NCI-H748 treated with DMSO at 0.1 percent for 48 hours (cell line): ENCODE measurements at places on chromosomes 7 and 10.

DNA sequence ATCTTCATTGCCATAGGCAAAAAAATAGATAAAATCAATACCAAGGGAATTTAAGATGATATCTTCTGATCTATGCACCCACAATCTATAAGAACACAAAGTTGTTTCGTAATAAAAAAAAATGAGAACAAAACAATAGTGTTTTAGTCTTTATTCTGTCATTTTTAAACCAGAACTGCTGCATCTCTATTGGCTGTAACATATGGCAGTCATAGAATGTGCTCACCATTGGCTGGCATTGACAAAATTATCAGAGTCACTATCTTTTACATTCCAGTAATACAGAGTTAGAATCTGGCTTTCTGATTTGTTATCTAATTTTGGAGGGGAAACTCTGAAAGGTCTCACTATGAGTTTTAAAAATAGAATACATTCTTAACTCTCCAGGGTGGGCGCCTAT is 138.6 kb upstream of the CCDC6 start:
- no peak for DNase-seq

GRCh38 chr7:43242628-43243255 is 130.3 kb downstream of the HECW1 start:
- no peak for DNase-seq

DNA sequence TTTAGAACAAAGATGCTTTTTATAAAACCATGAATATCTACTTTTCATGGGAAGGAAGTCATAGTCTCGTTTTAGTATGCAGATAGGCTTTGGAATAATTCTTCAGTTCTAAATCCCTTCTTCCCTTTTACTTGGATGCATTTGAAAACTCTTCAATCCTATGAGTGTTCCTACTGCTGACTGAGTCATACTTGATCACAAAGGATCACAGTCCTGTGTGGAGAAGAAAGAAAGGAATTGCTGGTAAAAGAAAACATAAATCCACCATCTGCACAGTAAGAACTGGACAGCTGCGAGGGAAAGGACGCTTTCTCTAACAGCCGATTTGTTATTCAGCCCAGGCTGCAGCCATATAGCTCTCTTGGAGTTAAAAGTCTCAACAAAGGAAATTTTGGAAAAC is 209.9 kb downstream of the SEMA3E start:
- no peak for DNase-seq

DNA sequence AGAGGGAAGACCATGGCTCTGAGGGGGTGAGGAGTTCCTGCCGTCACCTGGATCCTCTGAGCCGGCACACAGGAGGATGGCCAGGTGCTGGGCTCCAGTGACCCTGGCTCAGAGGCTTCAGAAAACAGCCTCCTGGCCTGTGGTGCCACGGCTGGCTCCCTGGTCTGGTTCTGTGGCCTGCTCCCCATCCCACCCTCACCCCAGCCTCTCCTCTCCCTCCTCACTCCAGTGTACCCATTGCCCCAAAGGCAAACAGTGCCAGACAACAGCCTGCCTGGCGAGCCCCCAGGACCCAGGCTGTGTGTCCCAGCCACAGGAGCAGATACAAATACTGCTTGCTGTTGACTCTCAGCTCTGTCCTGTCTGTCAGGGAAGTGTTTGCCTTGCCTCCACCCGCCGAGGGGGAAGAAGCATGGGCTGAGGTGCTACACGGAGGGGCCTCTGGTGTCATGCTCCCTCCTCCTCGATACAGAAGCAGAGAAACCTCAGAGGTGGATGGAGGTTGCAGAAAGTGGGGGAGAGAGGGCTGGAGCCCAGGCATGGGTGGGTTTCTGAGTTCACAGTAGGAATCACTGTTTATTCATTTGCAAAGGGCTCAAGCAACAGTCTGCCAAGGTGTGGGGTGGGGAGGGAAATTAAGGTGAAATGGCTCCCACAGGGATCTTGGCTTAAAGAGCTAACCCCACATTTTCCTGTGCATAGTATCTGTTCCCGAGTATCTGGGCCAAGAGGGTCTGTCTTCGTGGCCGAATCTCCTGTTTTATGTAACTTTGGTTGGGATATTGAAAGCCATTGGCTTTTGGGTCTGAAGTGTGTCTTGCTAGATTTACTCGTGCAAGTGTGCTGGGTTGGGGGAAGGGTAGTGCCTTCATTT is 5.5 kb downstream of the ADRA2A start:
- DNase-seq, result no peak

GRCh38 chr10:108901781-108902618 is 1021.3 kb downstream of the XPNPEP1 start:
- DNase-seq, result no peak

DNA sequence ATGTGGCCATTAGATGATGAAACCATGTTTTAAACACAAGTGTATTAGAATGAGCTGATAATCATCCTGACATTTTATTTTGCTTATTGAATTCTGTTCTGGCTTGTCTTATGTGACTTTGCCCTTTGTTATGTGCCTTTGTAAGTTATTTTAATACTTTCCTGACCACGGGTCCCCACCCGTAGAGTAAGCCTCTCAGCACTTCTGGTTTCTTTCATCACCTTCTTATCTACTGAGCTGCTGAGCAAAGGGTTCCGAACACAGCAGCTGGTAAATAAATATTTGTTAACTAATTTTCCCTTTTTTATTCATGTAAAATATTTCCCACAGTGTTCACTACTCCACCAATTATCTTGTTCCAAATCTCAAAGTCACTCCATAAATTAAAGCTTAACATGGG is 1115.3 kb downstream of the SORCS3 start:
- DNase-seq, result no peak

- DNase-seq, result no peak
These were observed 120.1 kb downstream of the SVOPL start for GRCh38 chr7:138581065-138581464.

DNA sequence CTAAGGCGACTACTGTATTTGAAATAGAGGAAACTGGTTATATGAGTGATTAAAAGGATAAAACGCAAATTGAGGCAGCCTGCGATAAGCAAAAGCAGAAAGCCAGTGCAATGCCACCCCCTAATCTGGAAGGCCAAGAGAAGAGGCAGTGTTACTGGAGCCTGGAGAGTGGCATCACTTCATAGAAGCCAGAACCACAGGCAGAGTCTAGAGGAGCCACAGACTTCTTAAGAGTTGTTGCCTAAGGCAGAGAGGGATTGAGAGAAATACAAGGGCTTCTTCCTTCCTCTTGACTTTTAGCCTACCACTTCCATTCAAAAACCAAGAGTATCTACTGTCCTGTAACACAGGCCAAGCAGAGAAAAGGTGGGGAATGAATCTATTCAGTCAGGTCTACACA is 94.9 kb upstream of the SKAP2 start:
- no peak for DNase-seq

GRCh38 chr7:76238326-76238725 is 36.6 kb downstream of the SRRM3 start:
- DNase-seq, result no peak

GRCh38 chr10:117544004-117544701 is 1.6 kb downstream of the EMX2 start:
- DNase-seq, result no peak

DNA sequence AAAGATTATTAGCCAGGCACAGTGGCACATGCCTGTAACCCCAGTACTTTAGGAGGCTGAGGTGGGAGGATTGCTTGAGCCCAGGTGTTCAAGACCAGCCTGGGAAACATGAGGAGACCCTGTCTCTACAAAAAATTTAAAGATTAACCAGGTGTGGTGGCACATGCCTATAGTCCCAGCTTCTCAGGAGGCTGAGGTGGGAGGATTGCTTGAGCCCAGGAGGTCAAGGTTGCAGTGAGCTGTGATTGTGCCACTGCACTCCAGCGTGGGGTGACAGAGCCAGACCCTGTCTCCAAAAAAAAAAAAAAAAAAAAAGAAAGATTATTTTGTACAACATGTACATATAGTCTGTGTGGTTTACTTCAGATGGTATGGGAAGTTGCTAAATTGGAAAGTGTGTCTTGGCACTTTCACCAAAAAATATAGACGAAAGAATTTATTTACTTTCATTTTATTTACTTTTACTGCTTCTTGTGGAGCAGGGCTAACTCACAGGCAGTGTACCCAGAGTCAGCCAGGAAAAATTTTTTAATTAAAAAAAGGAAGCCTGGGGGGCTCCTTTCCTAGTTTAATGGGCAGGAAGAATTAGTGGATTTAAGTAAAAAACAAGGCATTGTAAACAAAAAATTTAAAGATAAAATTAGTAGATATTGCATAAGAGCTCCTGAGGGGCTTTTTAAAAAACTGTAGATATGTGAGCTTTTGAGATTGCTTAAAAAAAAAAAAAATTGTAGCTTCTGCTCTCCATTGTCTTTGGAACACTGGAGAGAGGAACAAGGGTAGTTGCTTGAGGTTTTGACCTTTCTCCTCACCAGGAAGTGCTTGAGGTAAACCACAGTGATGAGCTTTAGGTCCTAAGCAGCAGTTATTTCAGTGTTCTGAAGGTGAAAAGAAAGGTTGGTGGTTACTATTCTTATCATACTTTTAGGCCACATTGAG is 44.6 kb upstream of the VDAC2 start:
- no peak for DNase-seq

- DNase-seq, result no peak
These were observed 71.5 kb downstream of the PTF1A start for GRCh38 chr10:23263441-23264164.
